SHP77 treated with DMSO at 0.1 percent for 48 hours (cell line): ENCODE measurements at places on chromosomes 6 and 20.

DNA sequence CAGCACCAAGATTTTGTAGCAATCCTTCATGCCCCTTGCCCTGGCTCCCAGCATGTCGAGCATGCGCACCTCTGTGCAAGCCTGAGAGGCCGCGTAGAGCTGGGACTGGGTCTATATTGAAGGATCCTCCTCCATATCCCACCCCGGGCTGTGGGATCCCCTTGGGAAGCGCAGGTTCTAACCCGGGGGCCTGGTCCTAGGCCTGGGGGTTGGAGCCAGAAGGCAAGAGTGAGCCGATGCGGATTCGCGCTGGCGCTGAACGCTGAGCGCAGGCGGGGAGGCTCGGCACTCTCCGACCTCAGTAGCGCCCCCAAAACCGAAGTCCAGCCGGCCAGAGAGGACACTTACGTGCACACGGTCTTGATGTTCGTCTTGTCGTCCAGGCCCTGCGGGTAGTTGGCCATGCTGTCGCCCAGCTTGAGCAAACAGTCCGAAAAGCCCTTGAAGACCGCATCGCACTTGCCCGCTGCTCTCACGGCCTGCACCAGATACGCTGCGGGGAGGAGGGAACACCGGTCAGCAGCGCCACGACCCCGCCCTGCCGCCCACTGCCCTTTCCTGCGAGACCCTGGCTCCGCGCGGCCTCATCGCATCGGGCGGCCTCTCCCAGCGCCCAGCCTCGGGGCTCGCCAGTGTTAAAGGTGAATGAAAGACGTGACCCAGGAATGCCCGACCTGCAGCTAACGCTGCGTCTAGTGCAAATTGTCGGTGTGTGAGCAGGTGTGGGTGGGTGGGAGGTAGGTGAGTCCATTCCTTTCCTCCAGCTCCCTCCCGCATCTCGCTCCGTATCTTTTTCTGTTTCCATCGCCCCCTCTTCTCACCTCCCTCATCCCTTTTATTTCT, 4.5 kb downstream of the NRN1 start:
- DNase-seq = no peak

GRCh38 chr6:112040956-112041355, 12.9 kb upstream of the CCN6 start:
- DNase-seq = no peak

DNA sequence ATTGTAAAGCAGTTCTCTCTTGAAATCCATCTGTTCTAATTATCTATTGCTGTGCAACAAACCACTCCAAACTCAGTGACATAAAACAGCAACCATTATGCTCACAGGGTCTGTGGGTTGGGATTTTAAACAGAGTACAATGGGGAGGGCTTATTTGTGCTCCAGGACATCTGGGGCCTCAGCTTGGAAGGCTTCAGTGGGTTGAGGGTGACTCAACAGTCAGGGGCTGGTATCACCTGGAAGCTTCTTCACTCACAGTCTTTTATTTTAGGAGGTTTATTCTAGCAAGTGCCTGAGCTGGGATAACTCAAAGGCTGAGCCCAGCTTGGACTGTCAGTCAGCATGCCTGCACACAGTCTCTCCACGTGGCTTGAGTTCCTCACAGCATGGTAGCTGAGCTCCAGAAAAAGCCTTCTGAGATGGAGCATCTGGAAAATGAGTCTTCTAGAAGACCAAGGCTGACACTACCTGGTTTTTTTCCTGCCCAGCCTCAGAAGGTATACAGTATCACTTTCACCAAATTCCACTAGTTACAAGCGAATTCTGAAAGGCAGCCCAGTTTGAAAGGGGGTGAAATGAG, 234.6 kb upstream of the ID4 start:
- DNase-seq = no peak

DNA sequence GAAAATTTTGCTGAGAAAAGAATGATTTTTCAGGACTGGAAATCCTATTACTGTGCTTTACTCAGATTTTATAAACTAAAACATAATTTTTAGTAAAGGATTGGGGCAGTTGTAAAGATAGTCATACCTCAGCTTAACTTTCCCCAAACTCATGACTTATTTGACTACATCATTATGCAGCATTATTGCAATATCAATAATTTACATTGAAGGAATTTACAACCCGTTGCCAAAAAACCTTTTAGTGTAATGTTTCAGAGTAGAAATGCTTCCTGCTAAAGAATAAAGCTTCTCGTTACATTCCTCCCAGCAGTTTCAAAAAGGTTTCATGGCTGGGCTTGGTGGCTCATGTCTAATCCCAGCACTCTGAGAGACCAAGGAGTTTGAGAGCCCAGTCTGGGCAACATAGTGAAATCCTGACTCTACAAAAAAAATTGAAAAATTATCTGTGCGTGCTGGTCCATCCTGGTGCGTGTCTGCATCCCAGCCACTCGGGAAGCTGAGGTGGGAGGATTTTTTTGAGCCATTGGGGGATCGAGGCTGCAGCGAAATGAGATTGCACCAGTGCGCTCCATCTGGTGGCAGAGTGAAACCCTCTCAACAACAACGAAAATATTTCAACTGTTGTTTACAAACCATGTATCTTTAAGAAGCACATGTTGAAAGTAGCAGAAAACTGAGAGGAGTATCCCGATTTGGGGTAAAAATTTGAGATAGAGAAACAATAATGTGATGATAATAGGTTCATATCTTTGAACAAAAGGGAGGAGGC, 4.4 kb downstream of the AMD1 start:
- DNase-seq = no peak

DNA sequence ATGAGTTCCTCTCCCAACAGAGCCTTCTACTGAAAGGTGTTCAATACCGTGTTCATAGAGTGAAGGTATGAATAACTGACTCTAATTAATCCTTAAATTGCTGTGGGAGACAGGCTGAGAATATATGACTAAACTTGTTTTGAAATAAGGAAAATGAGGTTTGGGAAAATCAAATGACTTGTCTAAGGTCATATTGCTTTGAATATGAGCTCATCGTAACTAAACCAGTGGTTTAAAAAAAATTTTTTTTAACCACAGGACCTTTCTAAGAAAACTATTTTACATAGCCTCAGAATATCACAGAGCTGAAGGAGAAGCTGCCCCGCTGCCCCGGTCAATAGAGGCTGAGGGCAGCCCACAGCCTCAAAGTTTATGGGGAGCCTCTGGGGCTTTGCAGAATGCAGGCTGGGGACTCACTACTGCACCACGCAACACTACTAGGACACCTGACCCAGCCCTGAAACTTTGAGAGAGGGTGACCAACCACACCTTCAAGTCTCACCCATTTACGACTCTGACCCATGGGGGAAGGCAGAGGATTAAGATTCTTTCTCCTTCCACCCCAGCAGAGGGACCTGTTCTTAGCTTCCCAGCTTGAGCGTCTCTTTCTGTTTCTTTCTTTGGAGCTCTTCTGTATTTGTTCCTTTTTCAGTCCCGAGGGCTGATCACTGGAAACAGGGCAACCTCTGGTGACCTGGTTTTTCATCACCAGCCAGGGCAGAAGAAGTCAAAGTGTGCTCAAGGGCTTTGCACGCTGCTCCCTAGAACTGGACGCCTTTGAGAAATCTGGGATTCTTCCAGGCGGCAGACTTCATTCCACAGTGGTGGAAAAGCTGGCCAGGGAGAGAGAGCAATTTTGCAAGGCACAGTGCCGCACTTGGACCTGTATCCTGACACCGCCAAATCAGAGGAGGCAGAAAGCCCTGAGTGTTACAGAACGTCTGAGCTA, 220.2 kb downstream of the ATXN1 start:
- DNase-seq = no peak

- DNase-seq = peak; percentile 69
Measured at GRCh38 chr20:20594171-20594530, 118.3 kb downstream of the RALGAPA2 start.

DNA sequence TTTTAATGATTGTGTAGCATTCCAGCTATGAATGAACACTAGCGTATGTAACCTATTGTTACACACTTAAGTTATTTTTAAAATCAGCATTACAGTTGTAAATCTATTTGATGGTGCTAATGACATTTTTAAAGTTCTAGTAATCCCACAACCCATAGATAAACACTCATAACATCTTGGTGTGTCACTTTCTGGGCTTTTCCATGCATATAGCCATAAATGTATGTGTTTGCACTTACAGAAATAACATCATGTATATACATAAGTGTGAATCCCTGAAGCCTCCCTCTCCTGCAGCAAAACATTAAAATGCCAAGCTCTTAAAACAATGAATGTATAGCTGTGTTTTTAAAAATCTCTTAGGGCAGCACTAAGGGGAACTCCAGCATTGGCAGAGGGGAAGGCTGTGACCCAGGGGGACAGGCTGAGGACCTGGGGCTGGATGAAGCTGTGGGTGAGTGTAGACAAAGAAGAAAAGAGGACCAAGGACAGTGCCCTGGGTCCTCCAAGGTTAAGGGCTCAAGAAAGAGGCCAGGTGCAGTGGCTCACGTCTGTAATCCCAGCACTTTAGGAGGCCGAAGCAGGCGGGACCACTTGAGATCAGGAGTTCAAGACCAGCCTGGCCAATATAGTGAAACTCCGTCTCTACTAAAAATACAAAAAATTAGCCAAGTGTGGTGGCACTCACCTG, 929 bp upstream of the CENPB start:
- DNase-seq = no peak

DNA sequence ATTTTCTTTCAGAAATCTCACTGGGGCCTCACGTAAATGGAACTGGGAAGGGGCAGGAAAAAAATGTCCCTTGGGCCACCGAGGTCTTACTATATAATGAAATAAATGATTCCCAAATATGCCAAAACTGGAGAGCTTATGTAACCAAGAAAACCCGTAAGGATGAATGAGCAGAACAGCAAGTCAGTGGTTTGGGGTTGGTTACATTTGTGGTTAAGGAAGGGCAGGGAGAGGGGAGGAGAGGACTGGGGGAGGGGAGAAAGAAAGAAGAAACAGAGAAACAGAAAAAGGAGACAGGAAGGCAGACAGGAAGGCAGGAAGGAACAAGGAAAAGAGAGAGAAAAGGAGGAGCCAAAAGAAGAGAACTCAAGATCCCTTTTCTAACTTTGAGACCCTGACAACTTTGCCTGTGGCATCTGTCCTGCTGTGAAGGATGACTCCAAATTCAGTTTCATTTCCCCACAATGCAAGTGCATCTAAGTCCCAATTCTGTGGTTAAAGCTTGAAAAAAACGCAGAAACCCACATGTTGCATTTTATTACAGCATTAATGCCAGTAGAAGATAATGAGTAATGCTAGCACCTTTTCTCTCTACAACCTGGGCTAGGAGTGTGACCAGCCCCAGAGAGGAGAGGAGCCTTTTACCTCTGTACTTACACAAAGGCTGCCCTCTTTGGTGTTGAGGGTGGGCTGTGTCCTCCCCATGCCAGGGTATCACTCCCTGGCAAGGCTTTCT, 10.8 kb upstream of the ARMC2 start:
- no peak for DNase-seq
